Suprapubic skin (tissue), 4 donors: ENCODE measurements at places on chromosomes 5 and 9.

- DNase-seq = no peak
Measured at GRCh38 chr5:149211566-149211965, 60.1 kb upstream of the AFAP1L1 start.

DNA sequence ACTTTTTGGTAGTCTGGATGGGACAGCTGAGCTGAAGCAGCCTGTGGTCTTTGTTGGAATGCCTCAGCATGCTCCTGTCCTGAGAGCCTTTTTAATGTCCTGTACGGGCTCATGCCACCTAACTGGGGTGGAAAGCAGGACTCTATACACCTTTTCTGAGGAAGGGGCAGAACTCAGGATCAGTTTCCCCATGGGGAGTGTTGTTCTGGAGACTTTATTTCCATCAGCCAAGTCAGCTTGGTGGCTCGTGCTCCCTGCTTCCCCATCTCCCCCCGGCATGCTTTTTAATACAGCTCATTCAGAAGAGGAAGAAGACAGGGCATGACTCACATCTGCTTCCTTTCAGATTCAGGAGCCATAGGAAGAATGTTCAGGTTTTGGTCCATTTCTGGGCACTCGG is 5.1 kb upstream of the SEPTIN8 start:
- peak; percentile 23 for DNase-seq

- no peak for DNase-seq
Measured at GRCh38 chr9:27791311-27791710, 218.0 kb upstream of the C9orf72 start.

DNA sequence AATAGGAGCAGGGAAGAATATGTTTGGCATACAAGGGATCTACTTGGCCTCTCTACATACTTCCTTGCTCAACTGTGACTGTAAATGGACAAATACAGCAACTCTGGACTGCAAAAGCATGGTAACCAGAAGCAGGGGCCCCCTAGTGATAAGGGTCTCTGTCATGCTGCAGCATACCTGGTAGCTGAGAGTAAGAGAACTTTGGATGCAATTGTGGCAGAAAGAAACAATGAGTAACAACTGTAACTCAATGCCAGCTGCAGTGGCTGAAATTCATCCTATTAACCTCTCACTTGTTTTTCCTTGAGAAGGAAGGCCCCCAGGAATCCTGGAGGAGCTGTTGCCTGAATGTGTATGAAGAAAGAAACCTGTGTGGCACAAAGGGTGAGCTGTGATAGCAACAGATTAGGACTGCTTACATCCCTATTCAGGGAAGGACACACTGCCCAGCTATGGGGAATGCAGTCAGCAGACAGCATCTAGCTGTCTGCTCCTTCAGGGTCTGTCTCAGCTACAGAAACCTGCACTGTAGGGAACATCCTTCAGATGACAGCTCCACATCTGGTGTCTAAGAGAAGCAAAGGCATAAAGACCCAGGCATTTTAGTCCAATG is 468.1 kb upstream of the ACTBL2 start:
- no peak for DNase-seq

DNA sequence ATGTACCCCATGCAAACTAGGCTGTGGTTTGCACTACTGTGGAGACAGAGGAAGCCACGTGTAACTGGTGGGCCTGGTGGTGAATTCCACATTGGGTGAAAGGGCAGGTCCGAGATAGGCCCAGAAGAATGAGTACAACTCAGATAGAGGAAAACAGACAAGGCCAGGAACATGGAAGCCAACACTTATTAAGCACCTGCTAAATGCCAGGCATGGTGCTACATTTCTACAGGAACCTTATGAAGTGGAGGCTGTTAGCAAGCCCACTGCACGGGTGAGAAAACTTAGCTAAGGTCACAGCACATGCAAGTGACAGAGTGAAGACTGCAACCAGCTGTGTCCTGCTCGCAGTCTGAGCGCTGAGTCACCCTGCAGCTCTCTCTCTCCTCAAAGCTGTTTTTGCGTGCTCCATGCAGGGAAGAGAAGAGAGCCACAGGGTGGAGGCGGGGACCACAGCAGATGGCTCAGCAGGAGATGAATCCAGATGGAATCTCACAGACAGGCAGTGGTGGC is 65.5 kb upstream of the SPTLC1 start:
- no peak for DNase-seq

DNA sequence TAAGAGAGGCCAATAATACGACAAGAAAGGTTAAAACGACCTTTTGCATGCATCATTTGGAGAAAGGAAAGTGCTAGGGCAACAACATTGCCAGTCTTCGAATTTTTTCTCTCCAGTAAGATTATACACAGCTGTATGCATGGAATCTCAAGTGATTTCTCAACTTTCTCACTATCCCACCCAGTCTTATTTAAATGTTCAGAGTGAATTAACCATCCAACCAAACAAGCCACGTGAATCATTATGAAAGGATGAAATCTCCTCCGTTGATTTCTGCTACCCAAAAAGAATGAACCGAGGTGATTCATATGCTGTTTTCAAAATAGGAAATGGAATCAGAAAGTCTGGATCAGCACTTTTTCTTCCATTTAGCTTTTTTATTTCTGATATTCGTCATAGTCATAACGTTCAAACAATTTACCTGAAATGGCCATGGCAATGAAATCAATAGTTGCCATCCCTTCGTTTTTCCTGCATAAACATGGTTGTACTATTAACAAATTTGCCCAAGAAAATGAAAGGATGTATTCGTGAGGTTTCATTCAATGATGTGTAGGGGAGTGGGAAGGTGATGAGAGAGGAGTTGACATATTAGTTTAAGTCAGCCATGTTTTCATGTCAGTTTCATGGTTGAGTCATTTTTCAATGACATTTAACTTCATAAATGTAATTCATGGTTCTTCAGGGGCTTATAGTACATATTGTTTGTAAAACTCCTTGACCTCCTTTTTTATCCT is 170.9 kb upstream of the WWC1 start:
- no peak for DNase-seq

DNA sequence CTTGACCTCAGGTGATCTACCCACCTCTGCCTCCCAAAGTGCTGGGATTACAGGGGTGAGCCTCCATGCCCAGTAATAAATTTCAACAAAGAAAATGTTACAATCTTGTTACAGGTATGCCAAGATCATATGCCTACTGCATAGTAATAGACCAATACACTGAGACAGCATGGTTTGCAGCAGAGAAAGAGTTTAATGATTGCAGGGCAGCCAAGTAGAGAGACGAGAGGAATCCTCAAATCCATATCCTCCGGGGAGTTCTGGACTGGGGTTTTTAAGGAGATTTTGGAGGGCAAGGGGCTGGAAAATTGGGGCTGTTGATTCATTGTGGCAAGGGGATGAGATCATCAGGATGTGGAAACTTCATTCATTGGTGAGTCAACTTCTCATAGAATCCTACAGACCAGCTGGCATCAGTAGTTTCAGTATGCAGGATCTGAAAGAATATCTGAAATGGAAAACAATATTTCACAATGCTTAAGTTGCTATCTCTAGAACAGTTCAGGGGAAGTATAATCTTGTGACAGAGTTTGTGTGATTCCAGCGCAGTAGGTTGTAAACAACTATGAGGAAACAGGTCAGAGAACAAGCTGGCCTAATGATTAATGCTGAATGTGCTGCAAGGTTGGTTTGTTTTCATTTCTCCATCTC is 14.8 kb upstream of the TUT7 start:
- no peak for DNase-seq

- DNase-seq = no peak
Measured at GRCh38 chr5:132010645-132010988, 841 bp downstream of the ACSL6 start.

GRCh38 chr9:27385606-27386322 is 88.8 kb upstream of the EQTN start:
- DNase-seq = no peak
